Activated CD8-positive, alpha-beta memory T cell treated with anti-CD3 and anti-CD28 coated beads for 4 hours (primary cell): ENCODE measurements at places on chromosomes 12 and 14.
A peak's percentile ranks its signal among the peaks of the same experiment; 100 is the strongest.

- DNase-seq: peak; percentile 62
Measured at GRCh38 chr14:68911594-68912227, 67.4 kb downstream of the ACTN1 start.

DNA sequence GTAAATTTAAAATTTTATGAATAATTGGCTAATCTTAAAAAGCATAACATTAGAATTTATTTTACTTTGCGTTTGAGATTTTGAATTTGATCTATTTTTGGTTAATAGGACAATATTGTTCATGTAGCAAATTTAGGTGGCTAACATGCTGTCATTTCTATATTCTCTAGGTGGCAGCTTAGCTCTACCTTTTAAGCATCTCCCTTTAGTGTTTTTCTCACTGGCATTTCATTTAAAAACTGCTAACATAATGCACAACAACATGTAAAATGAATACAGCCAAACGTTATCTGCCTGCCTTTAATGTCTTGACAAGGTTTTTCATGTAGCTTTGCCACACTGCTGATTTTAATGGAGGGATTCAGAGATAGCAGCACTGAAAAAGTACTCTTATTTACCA is 272.4 kb upstream of the FBXO33 start:
- no peak for DNase-seq

GRCh38 chr12:128737292-128737966 is 86.3 kb downstream of the SLC15A4 start:
- DNase-seq: no peak

DNA sequence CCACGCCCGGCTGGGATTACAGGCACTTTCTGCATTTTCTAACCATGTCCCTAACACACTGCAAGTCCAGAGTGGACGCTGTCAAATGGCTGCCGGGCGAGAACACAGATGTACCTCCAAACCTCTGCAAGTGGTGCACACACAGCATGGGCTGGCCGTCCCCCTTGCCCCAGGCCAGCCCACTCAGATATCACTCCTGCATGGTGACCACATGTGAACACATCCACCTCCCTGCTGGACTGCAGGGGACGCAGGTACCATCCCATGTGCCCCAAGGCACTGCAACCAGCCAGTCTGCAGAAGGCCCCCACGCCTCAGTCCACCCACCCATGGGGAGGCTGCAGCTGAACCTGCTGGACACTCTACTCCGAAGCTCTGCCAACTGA is 14.0 kb downstream of the BRF1 start:
- no peak for DNase-seq

DNA sequence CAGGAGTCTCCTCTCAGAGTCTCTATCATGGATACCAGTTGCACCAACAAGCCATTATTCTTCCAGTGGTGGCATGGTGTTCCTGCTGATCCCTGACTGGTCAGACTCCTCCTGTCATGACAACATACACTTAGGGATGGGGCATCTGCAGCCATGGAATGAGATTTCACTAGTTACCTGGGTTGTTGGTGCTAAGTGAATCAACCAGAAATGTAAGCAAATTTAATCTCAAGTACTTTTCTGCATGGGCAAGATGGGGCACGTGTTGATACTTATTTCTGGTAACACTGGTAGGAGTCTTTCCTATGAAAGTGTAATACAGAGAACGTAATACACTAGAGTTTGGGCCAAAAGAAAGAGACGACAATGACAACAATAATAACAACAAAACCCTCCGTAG is 211.5 kb upstream of the FOXN3 start:
- no peak for DNase-seq

DNA sequence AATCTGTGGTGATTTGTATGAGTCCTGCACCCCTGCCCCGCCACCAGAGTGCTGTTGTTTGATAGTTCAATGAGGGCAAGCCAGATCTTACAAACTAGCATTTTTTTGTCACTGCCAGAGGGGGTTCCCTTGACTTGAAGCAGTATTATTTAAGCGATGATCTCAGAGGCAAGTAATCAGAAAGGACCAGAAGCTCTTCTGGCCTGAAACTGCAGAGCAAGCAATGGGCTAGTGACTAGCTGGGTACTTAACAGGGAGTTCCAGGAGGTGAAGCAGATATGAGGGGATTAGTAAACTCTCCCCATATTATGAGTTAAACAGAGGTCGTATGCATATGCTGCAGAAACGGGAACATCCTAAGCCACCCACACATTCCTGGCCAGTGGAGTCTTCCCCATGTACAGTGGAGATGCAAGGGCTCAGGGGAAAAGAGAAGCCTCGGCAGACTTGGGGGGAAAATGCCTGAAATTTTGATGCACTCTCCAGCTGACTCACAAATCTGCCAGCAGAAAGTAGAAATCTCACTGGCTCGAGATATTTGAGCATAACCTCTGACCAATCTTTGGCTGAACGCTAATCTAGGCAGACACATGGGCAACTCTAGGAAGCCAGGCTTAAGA is 8.3 kb upstream of the CRACR2A start:
- no peak for DNase-seq

GRCh38 chr14:79352076-79352630 is 859.2 kb downstream of the DIO2 start:
- DNase-seq: no peak

DNA sequence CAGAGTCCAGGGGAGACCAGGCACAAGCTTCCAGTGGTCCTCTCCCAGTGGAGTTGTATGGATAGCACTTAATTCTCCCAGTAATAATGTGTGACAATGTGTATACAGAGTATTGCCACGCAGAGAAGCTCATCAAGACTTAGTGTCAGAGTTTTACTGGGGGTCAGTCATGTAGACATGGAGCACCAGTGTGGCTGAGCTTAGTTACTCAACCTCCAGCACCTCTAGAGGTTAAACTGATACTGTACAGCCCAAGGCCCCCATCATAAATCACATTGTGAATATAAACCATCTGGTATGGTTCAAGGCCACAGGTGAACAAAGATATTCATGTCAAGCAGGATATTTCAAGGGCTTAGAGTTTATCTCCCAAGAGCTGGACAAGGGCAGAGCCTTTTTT is 378.1 kb upstream of the TMPO start:
- DNase-seq: no peak
